ENCODE measurements at places on chromosomes 2 and 18.

- no peak for DNase-seq
Measured at GRCh38 chr2:55157474-55157884, 74.6 kb downstream of the CLHC1 start.

- DNase-seq, result no peak
Measured at GRCh38 chr2:217789736-217790181, 213.0 kb downstream of the TNS1 start.

GRCh38 chr18:42742969-42743368 lies 372.5 kb downstream of the RIT2 start:
- DNase-seq, result no peak

DNA sequence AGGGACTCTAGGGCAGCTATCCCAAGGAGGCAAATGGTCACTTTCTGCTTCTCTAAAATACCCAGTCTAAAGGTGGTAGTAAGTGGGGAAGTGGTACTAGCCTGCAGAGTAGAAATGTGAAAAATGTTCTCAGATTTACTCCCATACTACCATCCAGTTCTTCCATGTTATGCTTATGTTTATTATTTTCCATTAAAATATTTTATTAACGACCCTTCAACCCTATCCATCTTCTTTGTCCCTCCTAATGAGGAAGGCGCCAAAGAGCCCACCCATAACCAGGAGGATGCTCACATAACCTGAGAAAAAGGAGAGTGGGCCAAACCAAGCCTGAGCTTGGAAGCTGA lies 153.5 kb downstream of the ANTXR1 start:
- DNase-seq, result no peak

- no peak for DNase-seq
Measured at GRCh38 chr2:113818382-113818951, 62.0 kb upstream of the SLC35F5 start.

- DNase-seq, result no peak
Measured at GRCh38 chr2:107303964-107304363, 418.0 kb upstream of the ST6GAL2 start.

- no peak for DNase-seq
Measured at GRCh38 chr2:99399063-99399462, 61.9 kb downstream of the EIF5B start.

GRCh38 chr2:159089543-159089942 lies 121.1 kb downstream of the TANC1 start:
- DNase-seq, result no peak

- no peak for DNase-seq
Measured at GRCh38 chr2:121066526-121066925, 218.5 kb downstream of the TFCP2L1 start.

Data from activated T-helper 1 cell treated with anti-CD3 and anti-CD28 coated beads, Interleukin-2, amount 50 U/mL, for 16 hours (primary cell).